ENCODE measurements at places on chromosomes 12 and 14.

DNA sequence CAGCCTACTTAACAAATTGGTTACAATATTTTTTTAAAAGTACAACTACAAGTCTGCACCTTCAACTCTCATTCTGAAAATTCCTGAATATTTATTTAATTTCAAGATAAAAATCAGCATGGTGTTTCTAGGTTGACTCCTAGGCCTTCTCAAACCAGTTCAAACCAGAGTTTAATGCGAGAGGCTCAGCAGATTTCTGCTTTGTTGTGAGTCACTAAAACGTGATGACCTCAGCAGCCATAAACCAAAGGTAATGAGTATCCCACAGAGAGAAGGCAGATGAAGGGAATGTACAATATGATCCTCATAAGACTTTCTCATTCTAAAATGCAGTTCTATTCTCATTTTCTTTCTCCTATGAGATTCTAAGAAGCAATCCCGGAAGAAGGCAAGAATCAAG, 1.5 kb downstream of the PRDM4 start:
- DNase-seq = peak; percentile 52

- DNase-seq = peak; percentile 15
These were observed 53.1 kb downstream of the SIX6 start for GRCh38 chr14:60561845-60562746.

GRCh38 chr12:40993158-40993557, 195.0 kb upstream of the PDZRN4 start:
- no peak for DNase-seq

DNA sequence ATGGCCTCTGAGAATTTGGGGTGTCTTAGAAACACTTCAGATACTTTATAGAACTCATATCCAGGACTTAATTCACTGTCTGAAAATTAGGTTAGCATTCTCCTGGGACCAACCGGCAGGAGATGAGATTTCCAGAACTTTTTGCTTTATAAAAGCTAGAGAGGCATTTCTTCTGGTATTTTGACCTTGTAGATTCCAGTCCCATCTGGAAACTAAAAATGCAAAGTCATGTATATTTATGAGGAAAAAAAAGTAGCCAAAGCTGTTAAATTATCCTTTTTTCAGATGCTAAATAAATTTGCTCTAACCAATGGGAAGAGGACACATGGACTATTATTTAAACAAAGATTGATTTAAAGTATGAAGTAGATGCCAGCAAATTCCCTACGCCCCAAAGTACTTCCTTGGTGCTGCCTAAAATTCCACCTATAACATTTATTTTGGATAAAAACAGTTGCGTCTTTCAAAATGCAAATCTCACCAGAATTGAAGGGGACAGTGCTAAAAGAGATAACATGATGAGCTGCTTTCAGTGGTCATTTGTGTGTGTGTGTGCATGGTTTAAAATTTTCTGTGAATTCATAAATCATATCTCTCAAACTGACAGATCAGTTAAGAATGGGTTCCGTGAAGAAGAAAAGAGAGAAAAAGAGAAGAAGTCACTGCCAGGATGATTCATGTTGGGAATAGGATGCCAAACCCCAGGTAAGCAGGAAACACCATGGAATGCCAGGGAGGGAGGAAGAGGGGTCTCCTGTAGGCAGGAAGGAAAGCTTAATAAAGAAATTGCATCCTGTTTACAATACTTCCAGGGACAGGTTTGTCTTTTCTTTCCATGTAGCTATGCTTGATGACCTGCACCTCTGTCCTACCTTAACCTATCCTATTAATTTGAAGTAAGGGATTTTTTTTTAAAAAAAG, 97.7 kb upstream of the RGS6 start:
- no peak for DNase-seq

DNA sequence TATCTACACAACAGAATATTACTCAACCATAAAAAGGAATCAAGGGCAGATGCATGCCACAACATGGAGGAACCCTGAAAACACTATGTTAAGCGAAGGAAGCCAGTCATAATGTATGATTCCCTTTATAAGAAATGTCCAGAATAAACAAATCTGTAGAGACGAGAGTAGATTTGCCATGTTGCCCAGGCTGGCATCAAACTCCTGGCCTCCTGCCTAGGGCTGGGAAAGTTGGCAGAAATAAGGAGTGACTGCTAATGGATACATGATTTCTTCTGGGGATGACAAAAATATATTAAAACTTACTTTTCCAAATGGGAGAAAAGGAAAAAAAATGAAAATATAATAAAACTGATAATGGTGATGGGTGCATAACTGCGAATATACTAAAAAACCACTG, 10.9 kb downstream of the CLIP1 start:
- DNase-seq = no peak

- no peak for DNase-seq
These were observed 80.2 kb downstream of the ANO6 start for GRCh38 chr12:45296046-45296586.

DNA sequence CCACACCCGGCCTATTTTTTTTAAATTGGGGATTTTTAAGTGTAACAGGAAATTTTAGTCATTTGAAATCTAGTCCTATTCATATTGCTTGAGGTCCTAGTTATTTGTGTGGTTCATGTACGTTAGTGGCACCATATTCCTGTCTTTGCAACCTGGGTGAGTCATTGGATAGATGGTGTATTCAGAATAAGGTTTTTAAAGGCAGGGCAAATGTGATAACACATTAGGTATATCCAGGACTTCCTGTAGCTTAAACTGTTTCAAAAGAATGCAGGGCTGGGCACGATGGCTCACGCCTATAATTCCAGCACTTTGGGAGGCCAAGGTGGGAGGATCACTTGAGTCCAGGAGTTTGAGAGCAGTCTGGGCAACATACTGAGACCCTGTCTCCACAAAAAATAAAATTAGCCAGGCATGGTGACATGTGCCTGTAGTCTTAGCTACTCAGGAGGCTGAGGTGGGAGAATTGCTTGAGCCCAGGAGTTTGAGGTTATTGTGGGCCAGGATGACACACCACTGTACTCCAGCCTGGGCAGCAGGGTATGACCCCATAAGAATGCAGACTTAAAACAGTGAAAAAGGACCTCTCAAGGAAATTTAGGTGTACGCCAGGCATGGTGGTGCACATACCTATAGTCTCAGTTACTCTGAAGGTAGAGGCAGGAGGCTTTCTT, 8.1 kb downstream of the ATP6V0A2 start:
- no peak for DNase-seq

DNA sequence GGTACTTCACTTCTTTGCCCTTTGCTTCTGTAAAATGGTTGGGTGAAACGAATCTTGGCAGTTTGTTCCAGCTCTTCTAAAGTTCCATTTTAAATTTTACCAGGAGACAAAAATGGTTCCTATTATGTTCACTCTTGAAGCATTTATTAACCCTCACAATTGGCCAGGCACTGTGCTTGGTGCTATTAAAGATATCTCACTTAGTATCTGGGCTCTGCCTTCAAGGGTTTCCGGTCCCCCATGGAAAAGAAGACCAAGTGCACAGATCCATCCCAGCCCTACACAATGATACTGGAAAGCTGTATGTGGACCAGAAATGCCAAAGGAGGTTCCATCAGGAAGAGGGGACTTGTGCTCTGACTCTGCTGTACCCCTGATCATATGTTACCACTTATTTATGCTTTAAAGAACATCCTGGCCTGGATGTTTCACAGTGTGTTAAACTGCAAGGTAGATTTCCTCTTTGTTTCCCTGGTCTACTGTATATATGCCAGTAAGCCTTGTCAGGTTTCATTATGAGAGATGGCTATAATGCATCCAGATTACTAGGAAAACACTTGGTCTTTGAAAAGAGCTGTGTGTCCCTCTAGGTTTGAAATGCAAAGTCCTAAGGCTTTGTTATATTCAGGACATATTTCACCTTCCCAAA, 154.8 kb downstream of the PRKCH start:
- no peak for DNase-seq

- DNase-seq = no peak
These were observed 26.0 kb downstream of the DCP1B start for GRCh38 chr12:1978078-1978862.

GRCh38 chr12:124094188-124094587, 121.2 kb downstream of the ZNF664 start:
- DNase-seq = no peak

- no peak for DNase-seq
These were observed 38.6 kb upstream of the ATF1 start for GRCh38 chr12:50725011-50725942.

DNA sequence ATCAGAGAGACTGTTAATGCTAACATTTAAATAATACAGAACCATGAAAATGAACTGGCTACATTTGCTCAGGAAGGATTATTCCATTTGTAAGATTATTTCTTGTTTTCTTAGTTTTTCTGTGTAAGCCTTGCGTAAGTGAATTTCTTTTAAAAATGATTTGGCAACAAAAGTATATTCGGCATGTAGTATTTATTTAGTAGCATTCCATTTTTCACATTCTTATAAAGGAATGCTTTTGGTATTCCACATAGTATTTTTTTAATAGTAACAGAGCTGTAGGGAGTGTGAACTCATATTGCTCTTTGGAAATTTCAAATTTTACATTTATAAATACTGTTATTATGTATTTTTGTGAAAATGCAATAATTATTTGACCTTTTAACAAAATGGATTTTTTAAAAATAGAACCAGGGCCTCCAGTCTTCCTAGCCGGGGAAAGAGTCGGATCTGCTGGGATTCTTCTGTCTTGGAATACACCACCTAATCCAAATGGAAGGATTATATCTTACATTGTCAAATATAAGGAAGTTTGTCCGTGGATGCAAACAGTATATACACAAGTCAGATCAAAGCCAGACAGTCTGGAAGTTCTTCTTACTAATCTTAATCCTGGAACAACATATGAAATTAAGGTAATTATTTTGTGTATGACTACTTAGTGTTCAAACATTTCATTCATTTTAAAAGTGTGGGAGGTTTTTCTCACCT, 1.2 kb downstream of the PTPRQ start:
- DNase-seq = no peak

- DNase-seq = peak; percentile 63
These were observed 304.8 kb upstream of the OR4E1 start for GRCh38 chr14:21978184-21978998.

- DNase-seq = peak; percentile 16
These were observed 1.5 kb upstream of the HSP90B1 start for GRCh38 chr12:103928682-103929045.

- DNase-seq = no peak
These were observed 107.4 kb downstream of the DICER1 start for GRCh38 chr14:95049952-95050351.

DNA sequence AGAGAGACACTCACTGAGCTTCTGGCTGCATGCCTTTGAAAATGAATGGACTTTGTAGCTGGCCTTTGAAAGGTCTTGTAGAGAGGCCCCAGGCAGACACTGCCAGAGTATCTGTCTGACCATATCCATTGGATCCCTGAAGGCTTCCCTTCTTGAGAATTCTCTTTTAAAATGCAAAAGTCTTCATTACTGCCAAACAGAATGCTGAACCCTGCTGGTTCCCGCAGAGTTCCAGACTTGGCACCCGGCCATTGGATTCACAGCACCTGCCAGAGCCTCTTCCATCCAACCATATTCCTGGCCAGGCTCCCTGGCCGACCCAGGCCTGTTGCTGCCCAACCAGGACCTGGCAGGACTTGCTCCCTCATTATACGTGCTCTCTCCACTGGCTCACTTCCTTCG, 182.5 kb downstream of the GXYLT1 start:
- no peak for DNase-seq

DNA sequence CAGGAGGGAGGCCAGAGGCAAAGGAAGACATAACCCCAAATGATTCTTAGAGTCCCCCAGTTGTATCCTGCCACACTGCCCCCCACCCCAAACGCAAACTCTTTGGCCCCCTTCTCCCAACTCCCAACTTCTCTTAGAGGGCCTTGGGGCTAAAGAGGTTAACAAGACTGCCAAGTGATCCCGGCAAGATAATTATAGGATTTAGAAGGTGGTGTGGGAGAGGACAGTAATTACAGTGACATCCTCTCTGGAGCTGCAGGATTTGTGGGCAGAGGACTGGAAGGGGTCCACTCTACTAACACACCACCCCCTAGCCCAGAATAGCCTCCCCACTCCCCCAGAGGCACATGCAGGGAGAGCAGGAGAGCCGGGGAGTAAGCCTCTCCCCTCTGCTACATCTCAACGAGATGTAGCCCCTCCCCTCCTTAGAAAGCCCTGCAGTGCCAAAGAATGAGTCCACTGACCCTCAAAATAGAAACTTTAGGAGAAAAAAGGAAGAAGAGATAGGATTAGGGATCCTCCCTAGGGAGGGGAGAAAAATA, 5.3 kb upstream of the GDF11 start:
- no peak for DNase-seq

- no peak for DNase-seq
These were observed 184.8 kb downstream of the SPTSSA start for GRCh38 chr14:34277191-34277590.

DNA sequence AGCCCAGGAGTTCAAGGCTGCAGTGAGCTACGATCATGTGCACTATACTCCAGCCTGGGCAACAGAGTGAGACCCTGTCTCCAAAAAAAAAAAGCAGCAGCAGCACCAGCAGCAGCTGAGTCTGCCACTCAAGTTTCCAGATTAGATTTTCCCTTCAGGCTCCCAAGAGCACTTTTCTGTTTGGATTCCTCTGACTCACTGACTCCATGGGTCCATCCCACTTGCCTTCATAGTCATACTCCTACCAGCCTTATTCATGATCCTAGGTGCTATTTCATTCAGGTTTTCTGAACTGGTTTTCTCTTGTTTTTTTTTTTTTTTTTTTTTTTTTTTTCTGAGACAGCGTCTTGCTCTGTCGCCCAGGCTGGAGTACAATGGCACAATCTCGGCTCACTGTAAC, 6.8 kb upstream of the TWF1 start:
- DNase-seq = no peak

GRCh38 chr12:2891240-2892053, 756 bp downstream of the TULP3 start:
- peak; percentile 15 for DNase-seq

- DNase-seq = peak; percentile 59
These were observed 31.8 kb upstream of the OR10A7 start for GRCh38 chr12:55188974-55189556.

- DNase-seq = no peak
These were observed 32.2 kb upstream of the PTPRQ start for GRCh38 chr12:80411787-80412186.

- DNase-seq = no peak
These were observed 6.8 kb downstream of the CDKL1 start for GRCh38 chr14:50389668-50390441.

Measured in inflammatory macrophage treated with lipopolysaccharide for 1 hour (primary cell).